ENCODE measurements at places on chromosomes 11 and 22.

GRCh38 chr11:19422276-19422675 lies 181.5 kb upstream of the E2F8 start:
- DNase-seq = no peak

GRCh38 chr11:87954476-87954875 lies 220.8 kb downstream of the RAB38 start:
- DNase-seq = no peak

GRCh38 chr11:79087238-79087960 lies 353.4 kb downstream of the TENM4 start:
- DNase-seq = no peak

DNA sequence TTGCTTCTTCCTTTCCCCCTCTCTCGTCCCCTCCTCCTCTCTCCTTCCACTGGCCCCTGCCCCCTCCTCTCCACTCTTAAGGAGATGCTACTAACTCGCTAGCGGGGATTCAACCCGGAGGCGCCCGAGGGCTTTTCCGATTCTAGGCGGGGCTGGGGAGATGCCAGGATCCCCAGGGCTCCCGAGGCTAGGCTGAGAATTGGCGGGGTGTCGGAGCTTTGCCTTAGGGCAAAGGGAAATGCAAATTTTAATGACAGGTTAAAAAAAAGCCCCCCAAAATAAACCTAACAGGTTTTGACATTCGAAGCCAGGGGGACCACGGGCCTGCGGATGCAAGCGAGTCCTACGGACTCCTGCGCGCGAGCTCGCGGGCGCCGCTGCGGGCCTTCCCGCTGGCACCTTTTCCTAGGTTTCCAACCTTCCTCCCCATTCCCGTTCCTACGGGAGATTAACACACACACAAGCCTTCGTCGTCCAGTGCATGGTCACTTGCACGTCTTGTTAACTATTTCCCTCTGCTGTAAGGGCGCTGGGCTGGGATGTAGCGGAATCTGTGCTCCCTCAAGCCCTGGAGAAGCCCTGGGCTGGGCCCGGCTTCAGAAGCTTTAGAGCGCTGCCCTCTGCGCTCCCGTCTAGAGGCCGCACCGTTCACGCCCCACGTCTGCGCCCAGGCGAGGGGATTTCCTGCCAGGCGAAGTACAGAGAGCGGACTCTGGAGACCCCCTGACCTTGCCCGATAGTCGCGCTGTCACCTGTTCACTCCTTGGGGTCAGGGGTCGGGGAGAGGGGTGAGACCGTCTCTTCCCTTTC lies 729 bp upstream of the ALX4 start:
- DNase-seq = no peak

DNA sequence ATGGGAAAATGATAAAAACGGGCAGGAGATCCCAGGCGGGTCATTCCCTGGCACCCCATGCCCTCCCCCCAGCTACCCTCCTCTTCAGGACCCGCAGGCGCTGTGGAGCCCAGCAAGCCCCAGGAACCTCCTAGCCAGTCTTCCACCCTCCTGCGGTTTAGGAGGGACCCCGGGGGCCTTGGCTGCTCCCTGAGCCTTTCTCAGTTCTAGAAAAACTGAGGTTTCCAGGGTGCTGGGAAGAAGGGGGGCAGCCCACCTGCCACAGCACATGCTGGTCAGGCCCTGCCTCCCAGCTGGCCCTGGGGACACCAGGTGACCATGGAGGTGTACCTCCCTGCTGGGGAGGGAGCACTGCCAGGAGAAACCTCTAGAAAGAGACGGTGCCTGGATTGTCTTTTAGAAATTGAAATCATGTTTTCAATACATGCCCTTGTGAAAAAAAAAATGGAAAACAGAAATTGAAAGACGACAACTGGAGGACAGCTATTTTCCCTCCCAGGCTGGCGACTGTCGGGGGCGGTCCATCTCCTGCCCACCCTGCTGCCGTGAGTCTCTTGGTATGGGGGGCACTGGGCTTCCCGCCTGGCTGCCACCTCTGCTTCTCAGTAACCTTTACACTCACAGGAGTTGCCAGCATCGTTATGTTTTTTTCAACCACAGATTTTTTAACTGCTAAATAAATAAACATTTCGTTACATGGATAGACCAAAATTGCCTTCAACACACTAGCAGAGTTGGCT lies 398.5 kb downstream of the TBC1D22A start:
- no peak for DNase-seq

DNA sequence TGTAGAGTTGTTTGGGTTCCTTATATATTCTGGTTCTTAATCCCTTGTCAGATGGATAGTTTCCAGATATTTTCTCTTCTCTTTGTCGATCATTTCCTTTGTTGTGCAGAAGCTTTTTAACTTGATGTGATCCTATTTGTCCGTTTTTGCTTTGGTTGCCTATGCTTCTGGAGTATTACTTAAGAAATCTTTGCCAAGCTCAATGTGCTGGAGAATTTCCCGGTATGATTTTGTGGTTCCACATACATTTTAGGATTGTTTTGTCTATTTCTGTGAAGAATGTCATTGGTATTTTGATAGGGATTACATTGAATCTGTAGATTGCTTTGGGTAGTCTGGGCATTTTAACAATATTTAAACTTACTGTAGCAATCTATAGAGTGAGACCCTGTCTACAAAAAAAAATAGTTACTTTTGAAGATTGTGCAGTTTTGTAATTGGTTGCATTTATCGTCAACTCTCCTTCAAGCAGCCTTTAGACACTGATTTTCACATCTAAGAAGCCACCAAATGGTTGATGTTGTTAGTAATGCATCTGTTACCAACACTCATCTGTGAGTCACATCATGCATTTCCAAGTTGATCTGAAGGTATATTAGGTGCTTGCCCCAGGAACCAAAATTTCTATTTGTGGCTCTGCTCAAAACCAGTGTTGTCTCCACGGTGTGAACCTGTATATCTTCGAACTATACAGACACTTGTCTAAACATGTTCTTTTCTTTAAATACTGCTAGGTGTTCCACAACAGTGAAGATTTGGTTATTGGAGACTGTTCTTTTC lies 21.4 kb downstream of the XRCC6 start:
- no peak for DNase-seq

Data from NCI-H1092 (cell line).